ENCODE measurements at places on chromosomes 12 and 14.

GRCh38 chr14:39827901-39828655 lies 395.8 kb upstream of the FBXO33 start:
- no peak for DNase-seq

DNA sequence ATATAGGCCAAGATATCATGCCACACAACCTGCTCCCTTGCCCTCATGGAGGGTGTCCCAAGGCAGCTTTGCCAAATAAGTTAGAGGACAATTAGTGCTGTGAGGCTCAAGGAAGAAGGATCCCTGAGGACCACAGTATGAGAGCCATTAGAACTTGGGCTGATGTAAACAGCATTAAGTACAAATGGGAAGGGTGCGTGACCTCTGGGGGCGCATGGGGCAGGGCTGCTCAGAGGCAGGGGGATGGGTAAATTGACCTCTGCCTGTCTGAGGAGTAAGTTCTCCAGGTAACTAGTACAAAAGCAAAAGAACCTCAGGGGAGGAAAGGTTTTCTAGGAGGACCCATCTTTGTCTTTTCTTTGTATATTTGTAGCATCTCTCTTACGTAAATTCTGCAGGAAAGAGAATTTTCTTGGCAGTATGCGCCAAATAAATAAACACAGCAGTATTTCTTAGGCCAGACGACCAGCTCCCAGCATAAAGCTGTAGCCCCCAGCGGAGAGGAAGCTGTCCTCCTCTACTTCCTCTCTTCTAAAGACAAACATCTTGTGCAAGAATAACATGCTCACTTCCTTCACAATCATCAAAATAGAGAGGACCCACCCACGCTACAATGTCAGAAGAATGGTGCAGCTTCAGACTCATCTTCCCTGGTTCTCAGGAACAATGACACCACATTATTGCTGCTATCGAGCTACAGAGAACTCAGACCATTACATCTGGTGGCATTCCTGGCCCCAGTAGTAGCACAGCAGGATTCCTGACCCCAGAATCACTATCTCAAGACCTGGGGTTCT lies 16.4 kb upstream of the VWF start:
- peak; percentile 70 for DNase-seq

GRCh38 chr12:48938805-48939204 lies 13.5 kb upstream of the FKBP11 start:
- DNase-seq: no peak

- DNase-seq: no peak
These were observed 177.0 kb downstream of the C12orf75 start for GRCh38 chr12:105507311-105508038.

GRCh38 chr12:16330560-16330959 lies 16.9 kb upstream of the MGST1 start:
- no peak for DNase-seq

DNA sequence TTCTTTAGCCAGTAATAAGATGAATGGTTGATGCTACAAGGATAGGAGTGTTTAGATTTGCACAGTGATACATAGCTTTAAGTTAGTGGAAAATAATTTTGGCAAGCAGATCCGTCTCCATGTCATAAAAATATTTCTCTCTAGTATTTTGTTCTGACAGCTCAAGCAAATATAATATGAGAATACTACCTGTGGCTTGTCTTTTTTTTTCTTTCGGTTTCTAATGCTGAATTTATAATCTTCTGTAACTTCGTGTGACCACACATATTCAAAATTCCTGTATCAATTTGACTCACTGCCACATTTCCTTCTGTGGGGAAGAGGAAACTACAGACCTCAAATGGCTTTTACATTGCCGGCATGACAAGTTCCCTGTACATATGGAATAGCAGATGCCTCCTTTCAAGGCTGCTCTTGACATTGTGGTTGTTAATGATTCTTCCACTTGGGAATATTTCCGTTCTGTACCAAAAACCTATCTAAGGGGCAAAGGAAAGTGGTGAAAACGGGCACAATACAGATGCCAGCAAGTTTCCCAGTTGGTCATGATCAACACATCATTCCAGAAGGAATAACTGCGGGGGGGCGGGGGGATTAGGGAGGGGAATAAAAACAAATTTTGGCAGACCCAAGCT lies 103.6 kb upstream of the CCDC91 start:
- DNase-seq: no peak

DNA sequence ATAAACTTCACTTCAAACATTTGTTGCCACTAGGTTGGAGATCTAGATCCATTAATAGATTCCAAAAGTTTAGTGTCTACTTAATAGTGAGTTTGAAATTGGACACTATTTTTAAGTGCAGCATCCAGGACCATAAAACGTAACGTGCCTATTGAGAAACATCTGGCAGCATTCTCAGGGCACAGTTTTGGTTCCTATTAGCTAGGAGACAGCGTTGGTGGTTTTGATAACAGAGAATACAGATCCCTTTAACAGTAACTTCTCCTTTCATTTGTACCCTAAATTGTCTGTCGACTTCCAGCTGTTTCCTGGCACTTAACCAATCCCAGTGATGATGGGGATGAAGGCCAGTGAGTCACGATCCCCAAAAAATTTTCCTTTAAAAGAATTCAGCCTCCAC lies 25.8 kb downstream of the KCNK10 start:
- DNase-seq: no peak

DNA sequence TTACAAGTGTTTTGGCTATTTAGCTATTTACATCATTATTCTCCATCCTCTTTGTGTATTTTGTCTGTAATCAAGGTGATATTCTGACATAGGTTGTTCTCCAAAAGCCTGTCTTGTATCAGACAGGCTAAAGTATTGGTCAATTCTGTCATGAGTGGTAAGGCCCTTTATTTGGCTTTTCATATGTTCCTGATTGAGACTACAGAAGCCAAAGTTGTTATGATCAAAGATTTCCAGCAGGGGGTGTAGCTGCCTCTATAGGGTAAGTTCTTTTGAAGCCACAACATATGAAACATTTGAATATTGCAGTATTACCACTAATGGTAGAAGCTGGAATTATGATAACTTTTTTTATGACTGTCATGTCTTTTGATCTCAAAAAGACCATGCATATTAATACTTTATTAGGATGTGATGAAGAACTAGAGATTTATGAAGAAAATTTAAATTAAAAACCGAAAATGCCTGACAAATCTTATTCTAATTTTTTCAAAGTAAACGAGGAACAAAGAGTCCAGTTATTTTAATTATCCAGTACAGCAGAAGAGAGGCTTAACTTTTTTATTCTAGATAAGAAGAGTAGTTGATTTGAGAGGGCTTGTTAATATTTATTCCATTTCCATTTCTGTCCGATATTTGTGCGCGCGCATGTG lies 3.4 kb upstream of the ARHGAP5 start:
- DNase-seq: peak; percentile 82

DNA sequence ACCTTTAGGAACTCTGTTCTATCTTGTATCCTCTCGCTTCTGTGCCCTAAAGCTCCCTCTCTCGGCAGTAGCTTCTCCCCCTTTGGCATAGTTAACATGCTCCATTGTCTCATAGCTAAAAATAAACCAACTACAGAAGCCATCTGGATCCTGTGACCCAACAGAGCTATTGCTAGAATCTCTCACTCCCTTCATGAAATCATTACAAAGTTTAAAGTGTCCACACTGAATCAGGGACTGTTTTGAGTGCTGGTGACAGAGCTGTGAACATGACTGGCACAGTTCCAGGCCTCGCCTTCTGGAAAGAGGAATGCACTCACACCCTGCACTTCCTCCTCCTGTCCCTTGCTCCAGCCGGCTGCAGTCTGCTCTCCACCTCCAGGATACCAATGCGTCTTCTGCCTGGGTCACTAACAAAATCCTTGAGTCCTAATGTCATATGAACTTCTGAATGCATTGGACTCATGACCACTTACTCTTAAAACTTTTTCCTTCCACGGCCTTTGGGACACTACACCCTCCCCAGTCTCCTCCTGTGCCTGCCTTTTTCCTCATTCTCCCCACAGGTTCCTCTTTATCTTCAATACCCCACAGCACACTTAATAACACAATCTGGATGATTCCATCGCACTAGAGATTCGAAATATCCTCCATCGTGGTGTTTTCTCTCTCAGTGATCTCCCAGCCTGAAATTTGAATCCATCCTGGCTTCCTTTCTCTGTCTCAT lies 13.2 kb downstream of the PLBD1 start:
- DNase-seq: no peak

- no peak for DNase-seq
These were observed 22.0 kb downstream of the PRPF40B start for GRCh38 chr12:49645146-49646039.

DNA sequence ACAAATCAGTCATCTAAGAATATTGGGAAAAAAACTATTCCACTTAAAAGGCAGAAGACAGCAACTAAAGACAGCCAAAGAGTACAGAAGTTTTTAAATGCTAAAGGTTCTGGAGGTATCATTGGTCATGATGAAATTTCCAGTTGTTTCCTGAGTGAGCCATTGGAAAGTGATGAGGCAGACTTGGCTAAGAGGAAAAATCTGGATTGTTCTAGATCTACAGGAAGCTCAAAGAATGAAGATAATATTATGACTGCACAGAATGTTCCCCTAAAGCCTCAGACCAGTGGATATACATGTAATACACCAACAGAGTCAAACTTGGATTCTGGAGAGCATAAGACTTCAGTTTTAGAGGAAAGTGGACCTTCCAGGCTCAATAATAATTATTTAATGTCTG lies 22.8 kb downstream of the GALNT4 start:
- DNase-seq: no peak

DNA sequence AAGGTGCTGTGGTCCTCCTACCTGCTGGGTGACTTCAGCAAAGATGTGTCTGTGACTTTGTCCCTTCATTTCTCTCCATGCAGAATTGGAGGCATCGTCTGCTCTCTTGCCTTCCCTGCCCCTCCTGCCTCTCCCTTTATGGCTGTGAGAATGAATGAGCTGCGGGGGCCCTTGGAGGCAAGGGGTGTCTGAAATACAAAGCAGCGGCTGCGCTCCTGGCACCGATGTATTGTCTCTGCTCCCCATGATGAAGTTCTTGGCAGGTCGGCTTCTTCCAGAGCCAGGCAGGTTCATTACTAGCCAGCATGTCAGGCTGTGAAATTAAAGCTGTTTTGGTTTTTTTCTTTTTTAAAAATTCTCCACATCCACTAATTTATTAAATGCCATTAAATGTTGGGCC lies 194.5 kb downstream of the TSPAN9 start:
- no peak for DNase-seq
